ENCODE measurements at places on chromosomes 2 and 18.
A peak's percentile ranks its signal among the peaks of the same experiment; 100 is the strongest.

DNA sequence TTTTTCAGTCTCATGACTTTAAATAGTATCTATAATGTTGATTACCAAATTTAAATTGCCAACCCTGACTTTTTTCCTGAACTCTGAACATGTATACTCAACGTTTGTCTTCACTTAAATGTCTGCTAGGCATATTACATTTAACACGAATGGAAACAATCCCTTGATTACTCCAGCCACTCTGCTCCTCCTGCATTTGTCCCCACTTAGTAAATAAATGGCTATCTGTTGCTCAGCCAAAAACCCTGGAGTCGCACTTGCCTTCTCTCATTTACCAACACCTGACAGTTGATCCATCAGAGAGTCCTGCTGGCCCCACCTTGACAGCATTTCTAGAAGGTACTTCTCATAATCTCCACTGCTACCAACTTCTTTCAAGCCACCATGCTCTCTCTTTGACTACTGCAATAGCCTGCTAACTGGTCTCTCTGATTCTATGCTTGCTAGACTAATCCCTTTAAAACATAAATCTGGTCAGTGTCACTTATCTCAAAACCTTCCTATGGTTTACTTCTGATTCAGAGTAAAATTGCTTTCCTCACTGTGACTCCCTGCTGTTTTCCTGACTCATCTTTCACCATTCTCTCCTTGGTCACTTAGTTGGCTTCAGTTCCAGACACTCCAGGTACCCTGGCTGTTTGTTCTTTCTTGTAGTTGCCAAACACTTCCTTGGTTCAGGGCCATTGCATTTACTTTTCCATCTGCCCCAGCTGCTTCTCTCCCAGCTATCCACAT, 31.9 kb downstream of the SPAG16 start:
- no peak for DNase-seq

DNA sequence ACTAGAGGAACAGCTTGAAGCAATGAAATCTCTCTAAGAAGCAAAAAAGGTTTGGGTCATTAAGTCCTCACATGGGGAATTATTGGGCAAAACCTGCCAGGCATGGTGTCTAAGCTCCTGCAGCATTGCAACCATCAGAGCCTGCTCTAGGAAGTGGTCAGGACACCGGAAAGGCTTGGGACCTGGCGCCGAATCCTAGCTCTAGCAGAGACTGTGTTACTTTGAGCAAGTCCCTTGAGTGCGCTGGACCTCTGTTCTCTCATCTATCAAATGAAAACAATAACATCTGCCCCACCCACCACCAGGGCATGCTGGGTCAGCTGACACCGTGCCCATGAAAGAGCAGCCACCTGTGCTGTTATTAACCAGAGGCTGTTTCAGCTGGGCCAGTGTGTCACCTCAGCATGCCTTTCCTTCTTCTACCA, 6.3 kb downstream of the TMEM127 start:
- peak; percentile 85 for DNase-seq

- no peak for DNase-seq
These were observed 21.7 kb downstream of the HS1BP3 start for GRCh38 chr2:20629181-20629580.

DNA sequence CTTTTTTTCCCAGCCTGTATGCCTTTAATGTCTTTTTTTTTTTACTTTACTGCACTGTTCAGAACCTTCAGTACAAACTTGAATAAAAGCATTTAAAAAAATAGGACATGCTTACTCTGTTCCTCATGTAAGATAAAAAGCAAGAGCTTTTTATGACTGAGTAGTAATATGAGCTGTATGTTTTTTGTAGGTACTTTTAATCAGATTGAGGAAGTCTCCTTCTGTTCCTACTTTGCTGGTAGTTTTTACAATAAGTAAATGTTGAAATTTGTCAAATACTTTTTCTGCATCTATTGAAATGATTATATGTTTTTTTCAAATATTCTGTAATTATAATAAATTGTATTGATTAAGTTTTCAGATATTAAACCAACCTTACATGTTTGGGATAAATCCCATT, 189.8 kb downstream of the FAM210A start:
- no peak for DNase-seq

DNA sequence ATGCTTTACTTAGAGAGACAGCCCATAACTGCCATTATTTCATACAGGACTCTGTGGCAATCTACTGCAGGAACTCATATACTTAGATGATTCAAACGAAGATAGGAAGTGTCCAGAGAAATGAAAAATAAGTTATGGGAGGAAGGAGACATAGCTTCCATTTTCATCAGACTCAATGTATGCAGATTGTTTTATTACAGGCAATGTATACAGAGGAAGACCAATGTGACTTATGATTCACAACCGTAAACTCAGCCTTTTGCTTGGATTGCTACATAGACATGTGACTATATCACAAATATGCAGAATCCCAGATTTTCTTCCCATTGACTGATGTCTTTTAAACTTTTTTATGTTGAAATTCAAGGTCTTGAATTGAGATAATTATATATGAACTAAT, 793.4 kb downstream of the SATB2 start:
- DNase-seq = no peak

GRCh38 chr2:112794131-112794733, 9.9 kb upstream of the IL1A start:
- DNase-seq = no peak

DNA sequence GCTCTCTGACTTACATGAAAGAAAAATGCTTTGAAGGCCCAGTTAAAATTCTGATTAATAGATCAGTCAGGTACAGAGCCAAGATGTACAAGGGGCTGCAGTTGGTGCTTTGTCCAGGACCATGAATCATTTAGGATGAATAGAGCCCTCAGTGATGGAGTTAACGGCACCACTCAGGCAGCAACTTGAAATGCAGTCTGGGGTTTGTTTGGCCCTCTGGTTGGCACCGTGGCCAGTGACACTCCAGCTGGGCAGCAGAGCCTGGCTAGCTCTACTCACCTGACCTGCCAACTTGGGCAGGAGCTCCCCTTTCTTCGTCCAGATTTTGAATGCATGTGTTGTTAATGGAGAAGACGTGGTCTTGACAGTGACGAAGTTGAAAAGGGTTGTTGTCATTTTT, 493.0 kb upstream of the ACVR2A start:
- no peak for DNase-seq

GRCh38 chr2:188381614-188382013, 89.9 kb downstream of the GULP1 start:
- no peak for DNase-seq
